ELF-1 (cell line): ENCODE measurements at places on chromosomes 12 and 14.

- no peak for DNase-seq
These were observed 790.6 kb downstream of the DIO2 start for GRCh38 chr14:79420725-79421124.

DNA sequence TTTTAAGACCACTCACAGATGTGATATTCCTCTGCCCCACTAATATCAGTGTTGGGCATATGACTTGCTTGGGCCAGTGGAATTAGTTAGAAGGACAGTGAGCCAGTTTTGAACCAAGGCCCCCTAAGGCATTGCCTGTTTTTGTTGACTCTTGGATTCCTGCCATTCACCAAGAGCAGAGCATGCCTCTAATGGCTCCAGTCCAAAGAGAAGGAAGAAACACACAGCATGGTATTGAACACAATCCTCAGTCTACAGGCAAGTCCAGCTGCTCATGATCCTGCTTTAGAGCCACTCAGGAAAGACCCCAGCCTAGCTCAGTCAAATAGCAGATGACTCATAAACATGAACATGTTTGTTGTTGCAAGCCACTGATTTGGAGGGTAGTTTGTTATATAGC is 1201.5 kb downstream of the BCL11B start:
- DNase-seq, result peak; percentile 36

DNA sequence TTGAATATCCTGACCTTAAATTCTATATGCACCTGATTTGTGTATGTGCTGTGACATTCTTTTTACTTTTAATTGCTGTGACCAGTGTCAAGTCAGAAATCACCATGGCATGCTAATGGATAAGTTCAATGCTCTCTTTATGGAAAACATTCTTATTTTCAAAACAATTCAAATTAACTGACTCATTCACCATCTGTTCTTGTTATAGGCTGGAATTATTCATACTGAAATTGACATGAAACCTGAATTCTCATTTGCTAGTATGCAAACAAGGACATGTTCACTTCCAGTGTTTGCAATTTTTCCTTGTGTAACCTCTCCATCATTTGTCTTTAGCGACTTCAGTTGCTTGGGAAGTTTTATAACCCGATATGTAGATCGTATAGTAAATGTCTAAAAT is at the start of gene TAS2R30:
TSS of gene TAS2R30 (minus strand) at position 340 of the 400 bp plus-strand sequence. CDS start 400 bp downstream, outside the sequence.
- DNase-seq, result no peak

- no peak for DNase-seq
These were observed 487.9 kb downstream of the PCNX1 start for GRCh38 chr14:71395151-71395604.

DNA sequence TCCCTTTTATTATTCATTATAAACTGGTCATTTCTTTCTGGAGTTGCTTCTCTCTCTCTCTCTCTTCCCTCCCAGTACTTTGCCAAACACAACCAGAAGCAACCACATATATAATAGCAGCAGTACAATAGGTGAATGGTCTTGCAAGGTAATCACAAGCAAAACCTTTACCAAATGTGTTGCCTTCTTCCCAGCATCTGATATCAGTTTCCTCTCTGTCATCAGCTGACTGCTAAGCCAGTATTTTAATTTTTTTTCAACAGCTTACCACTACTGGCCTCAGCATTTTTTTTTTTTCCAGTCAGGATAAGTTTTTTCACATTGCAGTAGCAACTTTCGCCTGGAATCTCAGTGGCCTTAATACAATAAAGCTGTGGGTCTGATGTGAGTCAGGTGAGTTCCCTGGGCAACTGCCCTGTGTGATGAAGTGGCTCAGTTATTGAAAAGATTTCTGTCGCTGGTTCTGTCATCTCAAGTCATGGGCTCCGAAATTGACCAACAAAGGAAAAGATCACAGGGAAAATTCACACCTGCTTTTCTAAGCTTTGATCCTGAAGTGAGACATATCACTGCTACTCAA is 282.5 kb upstream of the AMIGO2 start:
- DNase-seq, result no peak

GRCh38 chr12:51389302-51389999 is 1.8 kb downstream of the GALNT6 start:
- no peak for DNase-seq

GRCh38 chr12:31235868-31236395 is 90.0 kb downstream of the SINHCAF start:
- DNase-seq, result no peak

GRCh38 chr12:47935184-47935583 is 28.2 kb upstream of the TMEM106C start:
- no peak for DNase-seq

- no peak for DNase-seq
These were observed 292.3 kb downstream of the FLRT2 start for GRCh38 chr14:85822236-85822635.

DNA sequence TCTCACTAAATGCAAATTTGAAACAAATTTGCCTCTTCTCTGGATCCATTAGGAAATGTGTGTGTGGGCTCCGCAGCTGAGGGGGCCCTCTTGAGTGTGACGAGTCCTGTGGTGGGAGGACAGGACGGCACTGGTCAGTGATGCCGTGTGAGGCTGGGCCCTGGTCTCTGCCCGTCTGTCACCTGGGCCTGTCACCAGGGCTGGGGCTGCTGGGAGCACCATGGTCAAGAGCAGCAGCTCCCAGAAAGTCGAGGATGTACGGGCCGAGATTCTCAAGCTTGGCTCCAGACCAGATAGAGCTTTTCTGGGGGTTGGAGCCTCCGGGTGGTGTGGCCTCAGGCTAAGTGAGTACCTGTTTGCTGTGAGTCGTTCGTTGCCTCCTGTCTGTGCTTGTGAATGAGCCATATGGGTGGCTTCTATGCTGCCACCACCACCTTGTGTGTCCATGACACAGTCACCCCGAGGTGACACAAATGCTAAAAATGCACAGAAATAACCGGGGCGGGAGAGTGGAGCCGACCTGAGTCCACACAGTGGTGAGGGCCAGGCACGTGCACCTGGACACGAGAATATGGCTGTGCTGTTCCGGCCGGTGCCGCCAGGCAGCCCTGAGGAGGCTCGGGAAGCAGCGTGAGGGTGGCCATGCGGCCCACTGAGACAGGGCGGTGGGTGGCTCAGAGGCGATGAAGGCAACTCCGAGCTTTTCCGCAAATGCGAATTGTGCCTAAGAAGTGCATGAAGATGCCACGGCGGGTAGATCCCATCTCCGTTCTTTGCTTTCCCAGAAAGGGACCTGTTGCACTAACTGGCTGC is 8.7 kb downstream of the PGAM5 start:
- no peak for DNase-seq

GRCh38 chr12:46956451-46957035 is 122.9 kb upstream of the PCED1B start:
- no peak for DNase-seq

GRCh38 chr12:3205742-3206519 is 128.8 kb downstream of the TSPAN9 start:
- no peak for DNase-seq

DNA sequence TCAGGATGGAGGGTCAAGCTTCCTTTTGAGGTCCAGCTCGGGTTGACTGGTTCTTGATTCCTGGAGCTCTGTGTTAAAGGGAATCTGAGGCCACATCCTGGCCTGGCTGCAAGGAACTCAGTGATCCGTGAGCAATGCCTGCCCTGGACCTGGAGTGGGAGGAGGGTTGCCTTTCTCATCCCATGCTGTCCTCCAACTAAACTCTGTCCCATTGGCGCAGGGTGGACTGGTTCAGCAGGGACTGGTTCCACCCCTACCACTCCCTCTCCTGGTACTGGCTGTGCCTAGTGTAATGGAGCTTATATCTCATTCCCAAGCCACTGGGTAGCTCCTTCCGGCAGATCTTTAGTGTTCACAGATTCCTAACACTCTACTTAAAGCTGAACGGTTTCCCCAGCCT is 3.9 kb upstream of the CMKLR1 start:
- DNase-seq, result no peak

DNA sequence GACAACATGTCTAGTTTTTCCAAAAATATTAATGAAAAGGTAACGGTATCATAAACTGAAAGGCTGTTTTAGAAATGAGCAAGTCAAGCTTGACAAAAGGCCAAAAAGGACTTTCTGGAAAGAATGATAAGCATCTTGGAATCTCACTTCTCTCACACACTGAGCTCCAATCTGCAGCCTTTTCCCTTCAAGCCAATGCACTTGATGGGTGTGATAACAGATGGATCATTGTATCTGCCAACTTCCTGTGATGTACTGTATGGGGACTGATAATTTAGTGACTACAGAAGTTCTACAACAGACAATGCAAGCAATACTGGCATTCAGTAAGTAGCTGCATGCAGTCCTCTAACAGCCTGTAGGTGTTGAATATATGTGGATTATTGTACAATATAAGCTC is 147.1 kb downstream of the MED13L start:
- no peak for DNase-seq

DNA sequence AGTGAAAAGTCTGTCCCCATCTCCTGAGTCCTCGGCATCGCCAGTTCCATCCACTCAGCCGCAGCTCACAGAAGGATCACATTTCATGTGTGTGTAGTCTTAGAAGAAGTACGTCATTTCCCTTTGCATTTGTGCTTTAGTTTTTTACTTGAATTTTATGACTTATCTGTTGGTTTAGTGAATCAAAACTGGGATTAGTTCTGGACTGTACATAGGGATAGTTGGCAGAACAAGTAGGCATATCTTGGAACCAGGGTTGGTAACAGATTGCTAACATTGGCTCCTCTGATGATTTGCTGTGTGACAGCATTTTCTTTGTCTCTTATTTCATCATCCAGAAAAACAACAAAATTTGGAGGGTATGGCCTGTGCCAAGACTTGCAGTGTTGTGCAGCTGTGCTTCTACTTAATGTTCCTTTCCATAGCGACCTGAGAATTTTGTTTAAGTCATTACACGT is 69.6 kb upstream of the AEBP2 start:
- DNase-seq, result no peak

DNA sequence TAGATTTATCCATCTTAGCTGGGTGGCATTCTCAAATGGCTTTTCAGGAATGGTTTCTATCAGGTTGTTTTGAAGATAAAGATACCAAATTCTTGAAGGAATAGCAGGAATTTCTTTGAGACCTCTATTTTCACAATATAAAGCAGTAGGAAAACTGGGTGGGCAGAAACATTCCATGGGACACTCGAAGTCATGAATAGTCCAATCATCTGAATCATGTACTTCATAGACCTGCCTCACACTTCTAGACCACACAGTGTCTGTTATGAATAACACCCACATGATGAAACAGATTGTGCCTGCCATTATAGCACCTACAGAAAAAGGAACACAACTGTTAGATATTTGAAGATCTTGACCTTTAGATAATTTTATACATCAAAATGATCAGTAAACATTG is 1.8 kb downstream of the KERA start:
- DNase-seq, result no peak

DNA sequence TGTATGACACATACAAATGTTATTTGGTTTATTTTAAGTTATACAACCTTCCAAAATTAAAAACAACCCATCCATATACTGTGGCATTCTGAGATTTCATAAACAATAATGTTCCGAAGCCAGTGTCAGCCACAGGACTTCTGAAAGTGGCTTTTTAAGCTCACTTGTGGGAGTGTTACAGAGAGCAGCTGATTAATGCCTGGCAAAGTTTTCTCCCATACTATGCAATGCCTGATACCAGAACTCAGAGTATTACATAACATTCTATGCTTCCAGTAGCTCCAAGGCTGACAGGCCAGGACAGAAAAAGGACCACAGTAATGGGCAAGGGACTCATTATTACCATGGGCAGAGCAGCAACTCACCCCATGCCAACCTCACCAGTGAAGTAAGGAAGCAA is 29.3 kb downstream of the NELL2 start:
- DNase-seq, result no peak

DNA sequence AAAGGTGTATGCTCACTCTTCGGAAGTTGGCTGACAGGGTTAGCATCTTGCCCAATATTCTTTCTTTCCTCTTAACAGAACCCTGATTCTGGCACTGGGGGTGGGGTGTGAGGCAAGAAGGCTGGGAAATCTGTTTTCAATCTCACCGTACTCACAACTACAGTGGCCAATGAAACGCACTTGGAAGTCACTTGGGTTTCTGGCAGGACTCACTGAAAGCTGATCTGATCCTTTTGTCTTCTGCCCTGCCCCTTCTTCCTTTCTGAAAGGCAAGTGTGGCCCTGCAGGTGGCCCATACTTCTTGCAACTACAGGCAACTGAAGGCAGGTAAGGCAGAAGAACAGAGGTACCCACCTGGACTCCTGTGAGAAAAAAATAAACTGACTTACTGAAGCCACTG is 106.9 kb downstream of the STXBP6 start:
- DNase-seq, result peak; percentile 70

DNA sequence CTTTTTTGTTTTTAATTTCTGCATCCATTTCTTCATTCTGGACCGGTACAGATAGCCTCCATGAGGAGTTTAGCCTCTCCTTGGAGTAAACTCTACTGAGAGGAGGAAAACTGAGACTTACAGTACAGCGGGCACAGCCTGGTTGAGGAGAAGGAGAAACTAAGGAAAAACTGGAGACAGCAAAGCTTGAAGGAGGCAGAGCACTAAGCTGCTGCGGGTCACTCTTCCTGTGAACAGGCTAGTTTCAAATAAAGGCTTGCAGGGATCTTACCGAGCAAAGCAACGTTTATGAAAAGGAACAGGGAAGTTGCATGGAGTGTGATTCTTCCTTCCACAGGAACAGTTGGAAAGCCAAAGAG is 348 bp upstream of the SSTR1 start:
- no peak for DNase-seq

DNA sequence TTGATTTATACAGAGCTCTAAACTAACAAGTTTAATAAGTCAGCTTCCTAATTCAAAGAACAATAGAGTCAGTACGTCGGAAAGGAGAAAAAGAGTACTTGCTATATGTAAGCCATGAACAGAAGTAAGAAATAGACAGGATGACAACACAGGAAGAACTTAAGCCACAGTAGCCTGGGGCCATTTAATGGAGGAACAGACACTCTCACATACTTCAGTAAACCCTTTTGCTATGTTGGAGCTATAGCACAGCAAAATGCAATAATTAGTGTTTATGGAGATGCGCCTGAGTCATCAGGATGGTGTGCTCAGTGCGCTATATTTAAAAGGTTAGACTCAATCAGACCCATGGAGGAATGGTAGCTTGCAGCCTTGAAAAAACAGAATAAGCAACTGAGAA is 61.0 kb downstream of the SRGAP1 start:
- no peak for DNase-seq
